ENCODE measurements at places on chromosomes 11 and 22. TPM values are rescaled to one million over a fixed set of nuclear protein-coding genes. Genes with fewer than 3 reads are reported as not detected.

DNA sequence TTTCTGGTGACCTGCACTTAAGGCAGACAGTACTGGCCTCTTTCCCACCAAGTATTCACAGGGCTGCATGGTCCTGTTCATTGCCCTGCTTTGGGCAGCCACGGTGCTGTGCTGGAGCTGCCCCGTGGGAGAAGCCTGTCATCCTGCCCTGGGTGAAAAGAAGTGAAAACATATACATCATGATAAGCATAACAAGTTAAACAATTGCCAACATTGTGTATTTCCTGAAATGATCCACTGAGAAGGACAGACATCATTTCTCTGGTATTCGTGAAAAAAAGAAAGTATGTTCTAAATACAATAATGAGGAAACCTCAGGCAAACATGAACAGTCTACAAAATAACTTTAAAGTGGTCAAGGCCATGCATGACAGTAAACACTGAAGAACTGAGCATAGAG lies 393.1 kb downstream of the TMEM135 start:
- DNase-seq, result no peak

DNA sequence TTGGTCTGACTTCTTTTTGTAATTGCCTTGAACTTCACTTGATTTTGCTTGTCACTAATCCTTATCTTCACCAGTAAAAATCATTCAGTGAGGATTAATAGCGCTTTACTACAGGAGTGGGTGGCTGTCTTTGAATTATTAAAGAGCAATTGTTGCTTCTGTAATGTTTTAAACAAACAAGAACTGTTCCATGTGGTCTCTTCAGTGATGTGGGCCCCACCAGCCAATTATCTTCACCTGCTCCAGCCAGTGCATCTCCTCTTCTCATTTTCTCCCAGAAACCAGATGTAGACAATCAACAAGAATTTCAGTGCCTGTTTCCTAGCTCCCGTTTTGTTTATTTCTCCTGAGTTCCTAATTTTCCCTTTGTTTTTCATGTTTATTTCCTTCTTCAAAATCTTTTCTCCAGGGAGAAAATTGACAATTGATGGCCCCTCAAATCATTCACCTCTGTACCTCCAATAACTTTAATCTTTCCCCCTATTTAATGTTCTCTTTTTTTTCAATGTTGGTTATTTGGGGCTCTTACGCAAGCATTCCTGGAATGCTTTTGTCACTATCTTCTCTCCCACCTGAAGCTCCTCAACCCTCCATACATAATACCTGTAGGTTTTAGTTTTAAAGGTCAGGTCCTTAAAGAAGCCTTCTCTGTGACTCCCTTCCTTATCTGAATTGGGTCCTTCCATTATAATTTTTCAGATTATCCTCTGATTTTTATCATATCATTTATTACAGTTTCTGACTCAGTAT lies 115.1 kb downstream of the ARFGAP2 start:
- no peak for DNase-seq

- no peak for DNase-seq
These were observed 57.8 kb upstream of the TCF20 start for GRCh38 chr22:42328130-42328783.

GRCh38 chr11:97430877-97431276 lies 1041.1 kb downstream of the JRKL start:
- DNase-seq, result no peak

LDLRAD3 gene
- 28.6 TPM for total RNA-seq

ARHGAP32 gene
- total RNA-seq, result 9.6 TPM

OR10D3 gene
- not detected for total RNA-seq
